ENCODE measurements at places on chromosomes 6 and 20.

DNA sequence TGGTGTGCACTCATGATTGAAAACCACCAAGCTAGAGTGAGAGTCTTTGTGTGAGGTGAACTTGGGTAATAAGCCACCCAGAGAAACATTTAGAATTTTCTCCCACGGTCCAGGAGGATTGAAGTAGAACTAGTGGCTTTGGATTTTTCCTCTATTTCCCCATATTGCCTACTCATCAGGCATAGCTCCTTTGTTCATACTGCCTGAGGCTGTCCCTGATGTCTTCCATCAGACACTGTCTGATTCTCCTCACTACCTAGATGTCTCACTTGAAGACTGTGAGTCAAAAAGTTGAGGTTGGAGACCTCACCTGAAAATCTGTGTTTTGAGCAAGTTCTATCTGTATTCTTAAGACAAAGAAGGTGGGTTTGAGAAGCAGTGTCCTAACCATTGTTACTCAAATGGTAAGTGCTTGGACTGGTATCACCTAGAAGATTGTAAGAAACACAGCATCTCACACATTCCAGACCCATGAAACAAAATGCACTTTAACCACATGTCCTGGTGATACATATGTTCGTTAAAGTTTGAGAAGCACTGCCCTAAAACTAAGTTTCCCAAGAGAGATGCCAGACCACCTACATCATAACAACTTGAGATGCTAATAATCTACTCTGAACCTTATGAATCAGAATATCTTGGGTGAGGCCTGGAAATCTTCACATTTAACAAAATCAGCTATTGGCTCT is 523.4 kb upstream of the BTBD3 start:
- DNase-seq: no peak

DNA sequence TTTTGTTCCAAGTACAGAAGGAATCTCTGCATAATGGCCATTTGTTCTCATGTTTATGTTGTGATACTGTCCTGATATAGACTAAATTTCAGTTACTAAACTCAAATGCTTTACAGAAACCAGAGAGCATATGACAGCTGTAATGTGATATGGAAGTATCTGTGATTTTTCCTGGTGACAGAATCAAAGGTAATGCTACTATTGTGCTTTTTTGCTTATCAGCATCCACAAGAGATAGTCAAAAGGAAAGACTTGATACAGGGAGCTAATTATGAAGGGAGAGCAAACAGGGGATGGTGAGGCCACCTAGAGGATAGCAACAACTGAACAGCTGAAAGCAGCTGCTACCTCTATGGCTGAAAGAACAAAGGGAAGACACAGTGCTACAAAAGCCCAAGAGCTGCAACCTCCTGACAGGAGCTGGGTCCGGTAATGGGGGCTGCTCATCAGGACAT is 181.4 kb downstream of the PHF3 start:
- DNase-seq: peak; percentile 10

GRCh38 chr6:153625089-153625488 is 414.0 kb upstream of the OPRM1 start:
- DNase-seq: no peak

GRCh38 chr6:86969573-86969972 is 32.2 kb downstream of the HTR1E start:
- DNase-seq: no peak

- no peak for DNase-seq
Measured at GRCh38 chr6:67210450-67210849, 1424.6 kb upstream of the ADGRB3 start.

GRCh38 chr6:144265061-144265357 is 20.1 kb upstream of the UTRN start:
- no peak for DNase-seq

- peak; percentile 3 for DNase-seq
Measured at GRCh38 chr6:25534942-25535631, 116.9 kb upstream of the SCGN start.

Data from KBM-7 (cell line).